EH (cell line): ENCODE measurements at places on chromosomes 1 and 21.

DNA sequence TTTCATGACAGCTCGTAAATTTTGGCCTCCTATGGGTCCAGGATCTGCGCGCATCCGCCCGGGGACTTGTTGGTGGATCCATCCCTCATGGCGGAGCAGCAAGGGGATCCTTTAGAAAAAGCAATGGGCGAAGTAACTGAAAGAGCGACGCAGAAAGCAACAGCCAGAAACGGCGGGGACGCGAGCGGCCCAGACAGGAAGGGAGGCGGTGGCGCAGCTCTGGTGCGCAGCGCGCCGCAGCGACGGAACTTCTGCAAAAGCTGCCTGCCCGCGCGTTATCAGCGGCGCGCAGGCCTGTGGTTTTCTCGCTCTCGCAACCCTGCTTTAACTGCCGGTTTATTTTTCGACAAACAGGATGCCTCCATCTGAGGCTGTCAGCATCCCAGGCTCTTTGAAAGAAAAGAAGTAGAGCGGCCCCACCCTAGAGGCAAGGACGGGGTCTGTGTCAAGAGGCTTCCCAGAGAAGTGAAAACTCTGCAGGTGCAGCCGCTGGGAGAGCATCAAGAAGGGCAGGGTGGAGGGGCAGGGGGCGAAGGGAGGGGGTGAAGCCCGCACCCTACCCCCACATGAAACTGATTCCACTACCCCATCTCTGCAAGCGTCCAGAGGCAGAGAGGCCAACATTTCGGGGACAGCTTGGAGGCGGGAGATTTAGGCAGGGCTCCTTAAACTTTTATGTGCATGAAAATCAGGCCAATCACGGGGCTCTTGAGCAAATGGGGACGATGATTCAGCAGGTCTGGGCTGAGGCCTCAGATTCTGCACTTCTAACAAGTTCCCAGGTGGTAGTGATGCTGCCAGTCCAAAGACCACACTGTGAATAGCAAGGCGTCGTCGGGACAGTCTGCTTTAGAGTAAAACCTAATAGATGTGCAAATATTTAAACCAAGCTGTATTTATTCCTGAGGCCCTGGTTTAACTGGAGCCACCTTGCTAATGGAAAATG is 22.2 kb downstream of the RUNX1 start:
- DNase-seq: peak; percentile 40

- peak; percentile 98 for DNase-seq
Measured at GRCh38 chr1:58546520-58547308, at the start of gene OMA1. Gene OMA1 (minus strand): TSS chr1:58546726. CDS start chr1:58539294, 7,432 bp downstream.

DNA sequence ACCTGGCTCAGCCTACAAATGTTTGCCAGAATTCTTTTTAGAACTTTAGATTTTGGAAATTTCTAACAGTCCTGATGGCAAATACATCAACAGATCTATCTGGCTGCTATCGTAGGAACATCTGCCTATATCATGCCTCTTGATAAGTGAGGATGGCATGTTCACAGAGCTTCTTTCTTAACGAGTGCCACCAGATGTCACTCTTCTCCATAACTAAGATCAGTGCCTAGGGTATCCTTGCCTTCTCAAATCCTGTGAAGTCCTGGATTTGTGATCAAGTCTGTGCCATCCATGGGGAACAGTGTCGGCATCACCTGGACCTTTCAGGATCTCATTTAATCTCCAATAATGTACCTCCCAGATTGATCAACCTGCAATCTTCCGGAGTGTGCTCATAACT is 36.5 kb upstream of the CD5L start:
- DNase-seq: peak; percentile 46

- DNase-seq: peak; percentile 81
Measured at GRCh38 chr1:200428482-200429205, 18.8 kb upstream of the ZNF281 start.

DNA sequence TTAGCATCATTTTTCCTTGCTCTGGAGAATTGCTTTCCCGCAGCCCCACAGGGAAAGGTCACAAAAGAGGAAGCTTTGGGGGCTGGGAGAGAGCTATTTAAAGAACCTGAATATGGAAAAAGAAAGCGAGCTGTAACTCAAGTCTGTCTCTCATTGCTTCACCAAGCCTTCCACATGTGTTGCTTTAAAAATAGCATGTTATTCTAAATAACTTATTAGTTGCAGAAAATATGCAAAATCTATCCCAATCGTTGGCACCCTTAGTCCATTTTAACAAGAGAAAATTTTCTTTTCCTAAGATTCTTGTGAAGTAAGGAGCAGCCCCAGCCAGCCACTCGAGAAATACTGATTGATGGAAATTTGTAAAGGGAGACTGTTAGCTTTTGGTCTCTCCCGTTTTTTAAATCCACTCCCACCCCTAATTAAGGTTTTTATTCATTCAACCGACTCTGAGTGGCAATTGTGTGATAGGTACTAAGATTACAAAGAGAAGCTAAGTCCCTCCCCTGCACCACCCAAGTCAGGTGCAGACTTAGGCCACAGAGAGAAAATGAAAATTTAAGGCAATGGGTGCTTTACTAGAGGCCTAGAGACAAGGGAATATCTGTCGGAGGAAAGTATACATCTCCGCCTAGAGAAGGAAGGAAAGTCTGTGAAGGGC is 802 bp downstream of the CYP4X1 start:
- DNase-seq: no peak

- DNase-seq: no peak
Measured at GRCh38 chr1:91314643-91315042, 90.0 kb downstream of the HFM1 start.

- no peak for DNase-seq
Measured at GRCh38 chr1:46612937-46613660, 3.5 kb downstream of the MOB3C start.

GRCh38 chr21:32777269-32777668 is 5.7 kb upstream of the PAXBP1 start:
- DNase-seq: no peak

GRCh38 chr1:219757890-219758289 is 145.0 kb upstream of the ZC3H11B start:
- no peak for DNase-seq

DNA sequence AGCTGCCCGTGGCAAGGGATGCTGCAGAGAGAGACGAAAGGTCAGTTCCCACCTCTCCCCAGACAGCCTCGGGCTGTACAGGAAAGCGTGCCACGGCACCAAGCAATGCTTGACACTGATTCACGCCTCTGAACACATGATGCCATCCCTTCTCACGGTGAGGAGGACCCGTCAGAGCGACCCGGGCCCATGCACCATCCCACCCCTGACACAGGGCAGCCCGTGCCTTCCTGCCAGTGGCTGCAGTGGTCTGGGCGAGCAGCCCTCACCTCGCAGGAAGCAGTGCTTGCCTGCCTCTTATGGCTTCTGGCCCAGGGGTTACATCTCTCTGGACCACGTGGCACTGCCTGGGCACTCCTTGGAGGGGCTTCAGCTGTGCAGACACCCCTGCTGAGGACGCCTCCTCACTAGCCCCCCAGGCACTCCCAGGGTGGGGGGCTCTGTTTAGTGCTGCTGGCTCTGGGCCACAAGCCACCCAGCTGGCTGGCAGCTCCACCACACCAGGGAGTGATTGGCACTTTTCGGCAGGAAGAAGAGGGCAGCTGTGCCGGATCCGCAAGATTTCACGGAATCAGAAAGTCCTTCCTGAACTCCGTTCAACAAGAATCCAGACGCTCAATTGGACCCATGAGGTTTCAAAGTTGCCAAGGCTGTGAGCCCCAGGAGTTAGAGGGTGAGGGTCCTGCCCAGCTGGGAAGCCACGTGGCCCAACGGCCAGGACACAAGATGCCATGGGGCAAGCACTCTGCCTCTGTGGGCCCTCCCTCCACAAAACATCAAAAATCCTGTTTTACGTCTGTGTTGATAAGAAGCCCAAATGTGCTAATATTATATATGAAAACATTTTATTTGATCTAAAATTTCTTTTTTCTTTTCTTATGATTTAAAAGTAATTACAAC is 34.8 kb upstream of the SLC19A1 start:
- no peak for DNase-seq

DNA sequence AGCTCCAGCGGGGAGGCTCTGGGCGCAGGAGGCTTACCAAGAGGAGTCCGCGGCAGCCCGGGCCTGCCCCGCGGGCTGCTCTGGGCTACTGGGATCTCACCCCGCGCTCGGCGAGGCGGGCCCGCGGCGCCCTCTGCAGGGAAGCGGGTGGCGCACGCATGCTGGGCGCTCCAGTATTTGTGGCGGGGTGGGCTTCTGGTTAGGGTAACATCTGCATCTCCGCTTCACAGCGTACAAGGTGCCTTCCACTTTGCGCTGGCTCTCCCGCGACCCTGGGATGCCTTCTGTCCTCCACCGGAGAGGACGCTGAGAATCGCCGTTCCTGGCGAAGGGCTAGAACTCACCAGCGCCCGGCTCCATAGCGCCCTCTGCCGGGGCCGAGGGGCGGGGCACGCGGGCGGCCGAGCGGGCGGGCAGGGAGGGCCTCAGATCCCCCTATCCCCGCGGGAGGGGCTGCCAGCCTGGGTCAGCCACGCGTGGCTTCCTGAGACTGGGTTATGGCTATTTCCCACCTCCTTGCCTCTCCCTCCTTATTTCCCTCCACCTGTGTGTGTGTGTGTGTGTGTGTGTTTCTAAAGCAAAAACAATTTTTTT is 46.6 kb upstream of the CTBS start:
- peak; percentile 72 for DNase-seq

DNA sequence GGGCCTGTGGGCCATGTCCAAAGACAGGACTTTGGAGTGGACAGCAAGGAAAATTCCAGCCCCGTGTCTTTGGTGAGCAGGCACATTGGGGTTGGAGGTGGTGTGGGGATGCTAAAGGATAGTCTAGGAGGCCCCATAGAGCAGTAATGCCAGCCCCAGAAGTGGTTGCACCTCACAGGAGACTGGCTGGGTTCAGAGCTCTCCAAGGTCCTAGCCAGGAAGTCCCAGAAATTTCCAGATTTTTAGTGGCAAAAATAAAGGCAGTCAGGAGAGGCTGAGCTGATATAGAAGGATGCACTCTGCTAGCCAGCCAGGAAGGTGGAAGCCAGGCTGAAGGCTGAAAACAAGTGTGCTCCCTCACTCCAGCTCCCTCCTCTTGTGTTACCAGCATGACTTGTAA is 144.0 kb upstream of the KCND3 start:
- DNase-seq: no peak

DNA sequence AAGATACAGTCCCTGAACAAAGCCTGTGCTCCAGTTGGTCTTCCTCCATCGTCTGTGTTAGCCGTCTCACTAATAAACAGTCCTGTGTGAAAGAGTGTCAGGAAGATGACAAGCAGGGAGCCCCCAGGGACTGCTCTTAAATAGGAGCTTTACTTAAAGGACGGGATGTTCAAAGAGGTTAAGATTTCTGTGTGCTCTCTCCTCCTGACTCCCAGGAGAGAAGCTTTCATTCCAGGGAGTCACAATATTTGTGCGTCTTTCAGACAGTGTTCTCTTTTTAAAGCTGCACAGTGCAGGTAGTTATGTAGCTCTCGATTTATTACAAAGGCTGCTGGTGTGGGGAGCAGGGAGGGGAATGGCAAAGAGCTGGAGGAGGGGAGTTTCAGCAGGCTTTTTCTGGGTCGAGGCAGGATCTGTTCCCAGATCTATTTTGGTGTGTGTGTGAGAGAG is 43.5 kb downstream of the STYXL2 start:
- DNase-seq: no peak

GRCh38 chr1:29240986-29241385 is 4.7 kb downstream of the PTPRU start:
- DNase-seq: no peak

- no peak for DNase-seq
Measured at GRCh38 chr1:178434899-178435435, 61.8 kb downstream of the CLEC20A start.

DNA sequence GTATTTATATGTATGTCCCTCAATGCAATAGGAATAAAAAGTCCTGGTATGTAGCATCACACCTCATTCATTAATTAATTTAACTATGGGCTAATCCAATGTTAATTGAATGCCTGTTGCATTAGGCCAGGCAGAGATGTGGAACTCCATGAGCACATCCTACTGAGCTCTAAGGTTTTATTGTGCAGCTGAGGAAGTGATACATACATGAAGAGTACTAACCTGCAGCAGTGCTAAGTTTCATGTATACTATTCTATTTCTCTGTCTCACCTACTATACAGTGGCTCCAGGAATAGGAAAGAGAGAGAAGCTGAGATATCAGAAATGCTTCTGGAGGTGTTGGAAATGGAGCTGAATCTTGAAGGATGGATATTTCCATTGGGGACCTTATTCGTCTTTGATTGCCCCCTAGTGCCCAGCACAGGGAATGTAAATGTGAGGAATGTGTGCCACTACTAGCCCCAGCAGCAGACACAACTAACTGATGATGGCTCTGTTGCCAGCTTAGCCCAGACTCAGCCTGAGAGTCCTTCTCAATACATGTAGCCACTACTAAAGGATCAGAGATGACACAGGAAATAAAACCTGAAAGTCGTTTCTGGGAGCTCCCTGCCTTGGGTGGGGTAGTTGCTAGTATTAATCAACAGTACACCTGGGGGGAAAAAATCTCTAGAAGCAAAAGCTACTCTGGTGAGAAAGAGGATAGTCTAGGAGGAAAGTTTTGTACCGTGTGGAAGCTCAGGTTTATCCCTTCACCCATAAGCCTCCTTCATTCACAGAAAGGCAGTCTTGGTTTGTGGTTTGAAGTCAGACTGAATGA is 173.3 kb upstream of the FOXD3 start:
- peak; percentile 51 for DNase-seq

- DNase-seq: no peak
Measured at GRCh38 chr1:208068407-208068806, 157.5 kb upstream of the CD34 start.

DNA sequence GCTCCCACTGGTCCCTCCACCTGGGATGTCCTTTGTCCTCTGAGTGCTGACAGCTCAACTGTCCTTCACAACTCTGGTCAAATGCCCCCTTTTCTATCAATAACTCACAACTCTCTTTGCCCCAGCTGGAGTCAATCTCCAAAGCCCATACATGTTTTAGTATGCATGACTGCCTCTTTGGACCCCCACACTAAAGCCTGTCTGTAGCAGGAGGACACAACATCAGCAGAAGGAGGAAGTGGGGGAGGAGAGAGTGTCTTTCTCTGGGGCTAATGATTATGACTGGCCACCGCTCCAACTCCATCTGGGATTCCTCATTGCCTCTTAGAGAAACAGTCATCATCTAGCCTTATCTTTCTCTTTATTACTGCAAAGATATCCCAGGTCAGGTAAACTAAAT is 186.6 kb upstream of the FGGY start:
- no peak for DNase-seq

DNA sequence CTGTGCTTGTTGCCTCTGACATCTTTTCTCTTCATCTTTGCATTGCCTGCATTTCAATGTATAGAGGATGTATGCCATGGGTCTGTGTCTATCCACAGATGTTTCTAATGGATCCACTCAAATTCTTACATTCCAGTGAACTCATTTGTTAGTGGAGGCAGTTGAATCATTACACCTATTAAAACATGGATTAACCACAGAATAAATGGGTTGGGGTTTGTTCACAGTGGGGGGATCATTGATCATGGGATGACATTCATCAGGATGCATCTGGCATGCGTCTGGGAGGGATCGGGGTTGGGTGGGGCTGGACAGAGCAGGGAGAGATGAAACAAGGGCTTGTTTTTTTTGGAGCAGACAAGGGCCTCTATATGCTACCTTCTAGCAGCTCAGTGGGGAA is 182.5 kb downstream of the RHOU start:
- DNase-seq: no peak

DNA sequence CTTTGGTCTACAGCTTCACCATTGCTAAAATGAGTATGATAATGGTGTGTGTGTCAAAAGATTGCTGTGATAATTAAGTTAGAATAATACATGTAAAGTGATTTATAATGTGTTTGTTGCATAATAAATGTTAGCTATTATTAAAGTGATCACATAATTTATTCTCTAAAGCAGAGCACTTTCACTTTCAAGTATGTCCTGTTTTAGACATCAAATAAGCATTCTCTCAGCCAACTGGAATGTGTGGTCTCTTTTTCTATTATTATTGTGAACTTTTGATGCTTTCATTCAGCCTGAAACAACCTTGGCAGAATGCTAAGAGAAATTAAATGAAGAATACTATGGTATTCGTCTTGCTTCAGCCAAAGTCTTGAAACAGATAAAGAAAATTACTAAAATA is 102.8 kb upstream of the COL11A1 start:
- peak; percentile 59 for DNase-seq
